DMS53 (cell line): ENCODE measurements at places on chromosomes 4 and X.

DNA sequence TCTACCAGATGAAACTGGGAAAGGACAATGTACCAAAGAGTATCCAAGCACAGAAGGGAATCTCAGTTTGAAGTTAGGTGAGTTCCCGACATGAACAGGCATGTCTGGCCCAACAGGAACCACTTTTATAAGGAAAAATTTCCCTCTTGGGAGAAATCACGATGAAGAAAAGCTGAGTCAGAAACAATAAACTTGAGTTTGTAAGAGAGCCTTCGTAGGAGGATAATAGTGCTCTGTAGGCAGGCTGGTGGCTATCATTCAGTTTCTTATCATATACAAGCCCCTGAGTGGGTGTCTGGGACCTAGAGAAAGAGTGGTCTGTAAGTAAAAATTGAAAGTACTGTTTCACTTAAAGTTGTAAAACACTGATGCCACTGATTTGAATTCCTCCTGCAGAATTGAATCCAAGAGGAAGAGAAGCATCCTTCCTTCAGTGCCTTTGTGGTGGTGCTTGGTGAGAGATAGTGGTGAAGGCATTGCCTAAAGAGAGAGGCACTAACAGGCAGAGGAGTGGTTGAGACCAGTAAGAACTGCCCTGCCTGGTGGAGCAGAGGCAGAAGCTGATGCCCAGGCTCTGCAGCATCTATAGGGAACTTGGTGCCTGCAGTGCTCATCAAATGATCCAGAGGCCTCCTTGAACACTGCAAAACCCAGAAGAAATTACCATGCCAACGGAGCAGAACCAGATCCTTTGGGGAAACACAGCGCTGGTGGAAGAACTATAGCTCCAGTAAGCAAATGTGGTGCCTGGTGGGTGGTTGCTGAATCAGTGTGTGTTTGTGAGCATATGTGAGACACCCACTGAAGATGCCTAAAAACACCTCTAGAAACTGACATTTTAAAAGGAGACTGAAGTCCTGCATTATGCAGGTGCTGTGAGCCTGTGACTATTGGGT, 31.7 kb upstream of the METAP1 start:
- no peak for DNase-seq

DNA sequence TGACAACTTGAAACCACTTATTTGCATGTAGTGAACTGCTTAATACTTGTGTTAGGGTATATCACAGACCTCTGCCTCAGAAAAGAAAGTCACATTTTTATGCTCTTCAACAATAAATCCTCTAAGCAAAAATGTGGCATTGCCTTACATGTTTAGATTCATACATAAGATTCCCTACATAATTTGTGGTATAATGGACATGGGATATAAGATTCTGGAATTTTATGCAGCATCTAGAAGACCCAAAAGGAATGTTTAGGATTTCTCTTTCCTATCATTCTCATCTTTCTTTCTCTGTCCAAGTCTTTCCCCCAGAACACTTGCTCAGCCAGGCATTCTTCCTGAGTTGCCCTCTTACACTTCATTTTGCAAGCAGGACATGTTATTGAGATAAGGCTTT, 37.7 kb upstream of the TET2 start:
- no peak for DNase-seq

GRCh38 chr4:100630341-100630740, 112.5 kb upstream of the EMCN start:
- DNase-seq: no peak

DNA sequence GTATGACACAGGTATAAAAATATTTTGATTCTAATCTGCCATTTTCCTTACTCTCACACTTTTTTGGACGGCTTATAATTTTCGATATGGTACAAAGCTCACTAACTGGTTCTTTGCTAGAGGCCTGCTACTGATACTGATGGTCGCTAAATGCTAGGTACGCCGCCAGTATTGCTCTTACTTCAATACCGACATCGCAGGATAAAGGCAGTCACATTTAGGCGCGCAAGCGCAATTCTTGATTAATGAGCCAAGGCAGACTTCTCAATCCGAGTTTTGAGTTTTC, 557 bp upstream of the USP38 start:
- peak; percentile 85 for DNase-seq

GRCh38 chrX:121903961-121904360, 856.6 kb downstream of the GLUD2 start:
- DNase-seq: no peak

- no peak for DNase-seq
These were observed 77.4 kb downstream of the WDR19 start for GRCh38 chr4:39259571-39260330.

DNA sequence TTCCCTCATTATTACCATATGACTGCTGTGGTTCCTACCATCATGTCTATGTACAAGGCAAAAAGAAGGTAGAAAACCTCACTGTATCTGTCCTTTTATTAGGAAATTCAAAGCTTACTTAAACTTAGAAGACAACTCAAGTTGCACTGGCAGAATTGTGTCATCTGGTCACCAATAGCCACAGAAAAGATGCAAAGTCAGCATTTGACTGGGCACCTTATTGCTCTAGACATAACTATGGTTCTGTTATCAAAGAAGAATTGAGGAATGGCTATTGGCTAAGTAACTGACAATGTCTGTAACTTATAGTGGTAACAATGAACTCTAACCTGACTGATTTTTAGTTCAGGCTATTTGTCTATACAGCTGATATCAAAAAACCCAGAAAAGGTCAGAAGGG, 45.3 kb downstream of the MAP9 start:
- DNase-seq: no peak

- DNase-seq: peak; percentile 40
These were observed at the start of gene EDNRA for GRCh38 chr4:147480891-147481576. Gene EDNRA (plus strand): TSS chr4:147481097. CDS start chr4:147485682, 4,585 bp downstream.

- peak; percentile 66 for DNase-seq
These were observed at the start of gene FRMPD4 for GRCh38 chrX:12138361-12139313. Gene FRMPD4 (plus strand): TSS chrX:12138473. CDS start chrX:12138972, 499 bp downstream.

DNA sequence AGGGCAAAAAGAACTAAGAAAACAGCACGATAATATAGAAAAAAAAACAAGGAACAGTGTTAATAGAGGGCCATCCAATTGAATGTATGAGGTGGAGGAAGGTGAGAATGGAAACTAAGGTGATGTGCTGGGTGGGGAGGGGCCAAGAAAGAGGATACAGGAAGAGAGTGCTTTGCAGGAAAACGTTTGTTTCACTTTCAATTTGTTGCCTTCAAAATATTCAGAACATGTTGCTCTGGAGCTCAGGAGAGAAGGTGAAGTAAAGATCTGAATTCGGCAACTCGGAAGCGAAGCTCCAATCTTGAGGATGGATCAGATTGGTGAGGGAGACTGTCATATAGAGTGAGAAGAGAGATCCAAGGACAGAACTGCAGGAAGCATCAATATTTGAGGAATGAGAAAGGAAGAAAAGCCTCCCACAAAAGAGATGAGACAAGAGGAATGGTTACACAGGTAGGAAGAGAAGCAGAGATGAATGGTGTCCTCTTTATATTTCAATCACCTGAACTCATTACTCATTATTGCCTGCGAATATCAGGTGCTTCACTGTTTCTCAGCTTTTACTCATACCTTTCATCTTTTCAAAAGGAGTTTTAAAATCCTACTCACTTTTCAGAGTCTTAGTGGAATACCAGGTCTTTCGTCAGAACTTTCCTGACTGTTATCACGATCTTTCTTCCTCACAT, 14.7 kb upstream of the SEC24D start:
- DNase-seq: peak; percentile 36

DNA sequence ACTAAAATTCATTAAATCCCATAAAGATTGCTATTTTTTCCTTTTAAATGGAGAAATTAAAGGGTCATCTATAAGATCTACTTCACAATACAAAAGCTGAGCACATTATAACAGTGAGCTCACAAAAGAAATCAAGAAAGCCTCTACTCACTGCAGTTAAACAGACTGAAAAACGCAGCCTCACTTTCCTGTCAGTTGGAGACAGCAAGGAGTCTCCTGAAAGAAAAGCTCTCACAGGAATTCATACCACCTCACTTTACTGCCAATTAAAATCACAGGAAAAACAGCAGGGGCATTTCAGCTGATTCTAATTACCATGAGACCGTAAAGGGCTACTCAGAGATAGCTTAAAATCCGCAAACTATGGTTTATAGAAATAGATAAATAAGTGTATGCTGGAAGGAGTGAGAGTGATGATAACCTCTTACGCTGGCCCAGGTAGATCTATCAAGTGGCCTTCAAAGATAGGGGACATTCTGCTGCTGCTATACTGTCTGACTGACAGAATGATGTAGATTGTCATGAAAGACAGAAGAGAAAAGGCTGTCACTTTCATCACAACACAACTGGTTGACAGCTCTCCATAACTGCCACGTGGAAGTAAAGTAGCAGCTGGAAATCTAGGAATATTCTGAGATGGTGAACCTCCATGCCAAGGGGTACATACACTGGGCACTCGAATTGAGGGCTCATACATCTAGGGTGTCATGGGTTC, 1333.7 kb upstream of the DIAPH2 start:
- DNase-seq: no peak

GRCh38 chrX:95063554-95063953, 1389.5 kb downstream of the FAM133A start:
- DNase-seq: no peak

DNA sequence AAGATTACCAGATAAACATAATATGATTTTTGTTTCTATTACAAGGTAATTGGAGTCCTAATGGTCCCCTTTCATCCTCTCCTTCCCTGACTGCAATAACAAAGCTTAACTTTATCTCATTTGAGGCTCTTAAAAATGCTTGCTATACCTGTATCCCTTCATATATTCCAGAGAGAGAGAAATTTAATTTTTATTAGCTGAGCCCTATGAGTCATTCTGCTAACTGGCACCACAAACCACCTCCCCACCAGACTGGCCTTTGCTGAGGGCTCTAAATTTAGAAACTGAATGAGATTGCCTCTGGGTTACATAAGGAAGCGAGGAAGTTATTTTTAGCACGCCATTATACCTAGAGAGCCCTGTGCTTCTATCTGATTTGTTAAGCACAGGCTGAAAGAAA, 27.4 kb downstream of the CBLL2 start:
- peak; percentile 83 for DNase-seq

GRCh38 chr4:153222707-153223426, 18.6 kb downstream of the TRIM2 start:
- DNase-seq: no peak

- peak; percentile 96 for DNase-seq
These were observed 49.5 kb downstream of the RGS12 start for GRCh38 chr4:3342182-3342854.
